Activated CD4-positive, alpha-beta T cell treated with anti-CD3 and anti-CD28 coated beads for 24 hours (primary cell): ENCODE measurements at places on chromosomes 12 and 14.

GRCh38 chr14:61399365-61399764 is 78.0 kb downstream of the PRKCH start:
- no peak for DNase-seq

- DNase-seq = no peak
These were observed 174.9 kb downstream of the PIK3C2G start for GRCh38 chr12:18436170-18436569.

GRCh38 chr12:133226690-133227089 is 9.0 kb downstream of the ANHX start:
- no peak for DNase-seq

- no peak for DNase-seq
These were observed 47.8 kb downstream of the TESC start for GRCh38 chr12:117051380-117051779.

DNA sequence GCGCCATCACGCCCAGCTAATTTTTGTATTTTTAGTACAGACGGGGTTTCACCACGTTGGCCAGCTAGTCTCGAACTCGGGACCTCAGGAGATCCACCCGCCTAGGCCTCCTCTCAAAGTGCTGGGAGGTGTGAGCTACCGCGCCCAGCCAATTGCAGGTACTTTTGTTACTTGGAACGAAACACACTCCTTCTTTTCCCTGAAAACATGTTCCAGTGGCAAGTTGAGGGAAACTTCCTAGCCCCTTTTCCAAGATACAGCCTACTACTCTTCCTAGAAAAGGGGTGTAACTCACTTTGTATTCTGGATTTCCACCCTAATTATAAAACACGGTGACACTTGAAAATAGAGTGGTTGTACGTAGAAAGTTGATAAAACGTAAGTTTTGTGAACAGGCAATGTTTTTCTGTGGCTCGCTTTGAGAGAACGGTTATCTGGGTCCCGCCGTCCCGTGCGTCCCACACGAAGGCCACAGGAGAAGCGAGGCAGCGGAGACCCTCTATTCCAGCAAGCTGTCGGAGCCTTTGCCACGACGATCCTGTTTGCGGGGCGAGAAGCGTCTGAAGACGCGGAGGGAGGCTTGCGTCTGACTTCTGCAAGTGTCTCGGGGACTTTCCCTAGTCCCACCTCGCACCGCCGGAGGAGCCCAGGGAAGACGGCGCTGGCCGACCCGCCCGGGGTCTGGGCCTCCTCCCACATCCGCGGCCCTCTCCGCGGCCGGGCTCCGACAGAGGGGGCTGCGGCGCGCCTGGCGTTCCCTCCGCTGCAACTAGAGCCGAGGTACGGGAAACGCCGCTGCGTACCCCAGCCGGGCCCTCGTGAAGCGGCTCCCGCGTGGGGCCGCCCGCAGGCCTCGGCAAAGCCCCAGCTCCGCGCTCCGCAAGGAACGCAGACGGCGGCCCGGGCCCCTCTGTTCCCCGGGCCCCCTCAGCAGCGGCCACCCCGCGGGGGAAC is 745 bp downstream of the CDCA4 start:
- DNase-seq = peak; percentile 24

DNA sequence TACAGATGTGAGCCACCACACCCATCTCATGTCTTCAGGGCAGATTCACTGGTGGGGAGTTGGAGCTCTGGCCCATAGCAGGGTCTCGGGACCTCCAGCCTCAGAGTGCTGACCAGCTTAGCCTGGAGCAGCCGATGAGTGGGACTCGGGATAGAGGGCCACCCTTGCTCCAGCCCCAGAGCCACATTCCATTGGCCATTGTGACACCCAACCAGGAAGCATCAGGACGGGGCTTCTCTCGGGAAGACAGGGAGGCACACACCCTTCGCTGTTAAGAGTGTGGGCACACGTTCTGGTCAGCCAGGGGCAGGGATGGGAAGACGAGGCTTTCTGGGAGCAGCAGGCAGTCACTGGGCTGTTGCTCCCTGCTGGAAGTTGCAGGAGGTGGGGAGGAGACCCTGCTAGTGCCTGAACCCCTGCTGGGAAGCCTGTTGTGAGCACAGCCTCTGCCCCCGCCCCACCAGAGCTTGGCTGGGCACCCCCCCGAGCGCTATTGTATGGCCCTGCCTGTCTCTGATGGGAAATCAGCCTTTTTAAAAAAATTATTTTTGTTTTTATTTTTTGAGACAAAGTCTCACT is 1.6 kb downstream of the ADGRD1 start:
- no peak for DNase-seq
